ENCODE measurements at places on chromosomes 5 and 9.

DNA sequence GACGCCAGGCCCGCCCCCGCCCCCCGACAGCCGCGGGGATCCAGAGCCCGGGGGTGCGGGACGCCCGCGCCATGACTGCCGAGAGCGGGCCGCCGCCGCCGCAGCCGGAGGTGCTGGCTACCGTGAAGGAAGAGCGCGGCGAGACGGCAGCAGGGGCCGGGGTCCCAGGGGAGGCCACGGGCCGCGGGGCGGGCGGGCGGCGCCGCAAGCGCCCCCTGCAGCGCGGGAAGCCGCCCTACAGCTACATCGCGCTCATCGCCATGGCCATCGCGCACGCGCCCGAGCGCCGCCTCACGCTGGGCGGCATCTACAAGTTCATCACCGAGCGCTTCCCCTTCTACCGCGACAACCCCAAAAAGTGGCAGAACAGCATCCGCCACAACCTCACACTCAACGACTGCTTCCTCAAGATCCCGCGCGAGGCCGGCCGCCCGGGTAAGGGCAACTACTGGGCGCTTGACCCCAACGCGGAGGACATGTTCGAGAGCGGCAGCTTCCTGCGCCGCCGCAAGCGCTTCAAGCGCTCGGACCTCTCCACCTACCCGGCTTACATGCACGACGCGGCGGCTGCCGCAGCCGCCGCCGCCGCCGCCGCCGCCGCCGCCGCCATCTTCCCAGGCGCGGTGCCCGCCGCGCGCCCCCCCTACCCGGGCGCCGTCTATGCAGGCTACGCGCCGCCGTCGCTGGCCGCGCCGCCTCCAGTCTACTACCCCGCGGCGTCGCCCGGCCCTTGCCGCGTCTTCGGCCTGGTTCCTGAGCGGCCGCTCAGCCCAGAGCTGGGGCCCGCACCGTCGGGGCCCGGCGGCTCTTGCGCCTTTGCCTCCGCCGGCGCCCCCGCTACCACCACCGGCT, 1.0 kb downstream of the FOXE1 start:
- no peak for DNase-seq

DNA sequence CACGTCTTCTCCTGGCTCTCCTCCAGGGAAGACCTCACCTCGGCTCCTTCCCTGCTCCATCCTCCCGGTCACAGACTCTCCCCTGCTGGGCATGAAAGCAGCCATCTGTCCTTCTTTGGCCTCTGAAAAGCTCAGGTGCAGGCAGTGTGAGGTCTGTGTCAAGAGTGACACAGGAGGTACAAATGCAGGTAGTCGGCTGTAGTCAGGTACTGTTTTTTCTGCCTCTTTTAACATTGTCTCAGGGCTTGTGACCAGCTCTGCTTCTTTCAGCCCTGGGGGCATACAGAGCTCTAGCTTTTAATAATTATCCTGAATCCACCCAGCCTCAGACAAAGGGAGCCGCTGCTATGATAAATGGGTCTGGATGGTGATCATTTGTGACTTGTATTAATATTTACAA, 46.4 kb downstream of the C5orf15 start:
- DNase-seq = no peak

GRCh38 chr5:174793684-174794328, 69.4 kb downstream of the MSX2 start:
- DNase-seq = peak; percentile 74

DNA sequence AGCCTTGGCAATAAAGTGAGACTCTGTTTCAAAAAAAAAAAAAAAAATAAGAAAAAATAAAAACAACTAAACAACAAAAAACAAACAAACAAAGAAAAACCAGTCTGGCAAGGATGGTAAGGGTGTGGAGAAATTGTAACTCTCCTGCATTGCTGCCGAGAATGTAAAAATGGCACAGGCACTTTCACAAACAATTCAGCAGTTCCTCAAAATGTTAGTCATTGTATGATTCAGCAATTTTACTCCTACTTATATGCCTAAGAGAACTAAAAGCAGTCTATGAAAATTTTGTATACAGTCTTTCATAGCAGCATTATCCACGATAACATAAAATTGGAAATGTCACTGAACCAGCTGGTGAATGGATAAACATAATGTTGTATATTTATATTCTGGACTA, 280.4 kb downstream of the CDH9 start:
- no peak for DNase-seq

GRCh38 chr9:26891726-26892125, 876 bp downstream of the CAAP1 start:
- DNase-seq = no peak

- no peak for DNase-seq
These were observed 66.3 kb upstream of the LIFR start for GRCh38 chr5:38622723-38623129.

DNA sequence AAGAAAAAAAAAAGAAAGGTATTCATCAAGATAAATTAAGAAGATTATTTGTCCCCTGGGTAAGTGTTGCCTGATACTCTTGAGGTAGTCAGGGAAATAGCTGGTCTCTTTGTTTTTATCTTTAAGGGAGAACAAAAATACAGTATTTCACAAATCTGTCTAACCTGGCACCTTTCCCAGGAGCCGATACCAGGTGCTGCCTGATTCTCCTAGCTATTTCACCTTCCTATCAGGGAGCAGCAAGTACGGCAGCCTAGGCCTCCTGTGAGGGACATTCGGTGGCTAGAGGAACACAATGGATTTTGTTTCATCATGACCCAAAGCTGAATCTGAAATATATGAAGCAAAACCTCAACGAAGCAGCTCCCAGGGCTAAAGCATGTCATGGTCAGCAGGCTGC, 86.0 kb downstream of the TARS1 start:
- no peak for DNase-seq

- DNase-seq = no peak
These were observed 426.4 kb downstream of the DTWD2 start for GRCh38 chr5:118561971-118562370.

- DNase-seq = no peak
These were observed 837.7 kb upstream of the ZNF608 start for GRCh38 chr5:125584140-125584520.

GRCh38 chr9:124286292-124286931, 28.7 kb downstream of the NEK6 start:
- no peak for DNase-seq

DNA sequence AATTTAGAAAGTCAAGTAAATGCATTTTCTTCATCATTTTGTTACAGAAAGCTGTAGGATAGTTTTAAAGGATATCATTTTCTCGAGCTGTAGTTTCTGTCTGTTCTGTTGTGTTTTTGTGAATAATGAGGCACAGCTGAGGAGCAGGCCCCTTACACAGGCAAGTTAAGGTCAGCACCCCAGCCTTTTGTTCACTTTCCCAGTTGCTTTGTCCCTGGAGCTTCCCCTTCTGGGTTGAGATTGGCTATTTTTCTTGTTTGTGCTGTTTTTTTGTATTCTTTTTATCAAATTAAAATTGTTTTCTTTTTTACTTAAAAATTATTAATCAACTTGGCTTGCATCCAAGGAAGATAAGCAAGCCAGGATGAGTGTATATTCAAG, 213.8 kb upstream of the ACTBL2 start:
- no peak for DNase-seq

GRCh38 chr5:35066260-35066795, 18.6 kb upstream of the AGXT2 start:
- no peak for DNase-seq

DNA sequence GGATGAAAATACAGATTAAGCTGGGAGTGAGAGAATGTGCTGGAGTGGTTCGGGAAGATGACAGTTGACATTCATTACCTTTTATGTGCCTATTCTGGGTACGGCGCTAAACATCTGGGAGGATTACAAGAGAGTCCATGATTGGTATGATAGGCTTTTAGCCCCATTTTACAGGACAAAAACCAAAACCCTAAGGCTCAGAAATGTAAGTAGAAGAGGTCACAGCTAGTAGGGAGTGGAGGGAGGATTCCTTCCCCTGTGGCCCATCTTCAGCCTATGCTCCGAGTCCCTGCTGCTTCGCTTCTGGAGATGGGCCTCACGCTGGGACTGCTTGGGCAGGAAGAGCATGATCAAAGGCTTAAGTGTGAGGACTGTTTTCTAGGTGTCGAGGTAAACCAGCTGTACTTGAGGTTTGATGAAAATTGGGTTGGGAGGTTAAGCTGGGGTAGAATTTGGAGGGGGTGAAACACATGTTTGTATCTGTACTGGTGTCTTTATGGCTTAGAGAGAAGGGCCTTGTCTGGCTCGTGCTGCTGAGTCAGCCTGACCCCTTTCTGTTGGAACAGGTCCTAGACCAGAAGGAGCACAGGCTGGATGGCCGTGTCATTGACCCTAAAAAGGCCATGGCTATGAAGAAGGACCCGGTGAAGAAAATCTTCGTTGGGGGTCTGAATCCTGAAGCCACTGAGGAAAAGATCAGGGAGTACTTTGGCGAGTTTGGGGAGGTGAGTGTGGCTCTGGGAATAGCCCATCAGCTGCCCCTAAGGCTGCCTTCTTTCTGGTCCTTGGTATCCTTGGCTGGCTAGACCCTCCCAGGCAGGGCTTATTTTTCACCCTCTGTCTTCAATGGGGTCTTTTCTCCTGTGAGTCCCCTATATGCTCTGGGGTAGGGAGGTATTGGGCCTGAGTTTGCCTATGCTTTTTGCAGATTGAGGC, 2.1 kb downstream of the HNRNPAB start:
- no peak for DNase-seq

- DNase-seq = no peak
These were observed 12.3 kb upstream of the STING1 start for GRCh38 chr5:139494832-139495231.

DNA sequence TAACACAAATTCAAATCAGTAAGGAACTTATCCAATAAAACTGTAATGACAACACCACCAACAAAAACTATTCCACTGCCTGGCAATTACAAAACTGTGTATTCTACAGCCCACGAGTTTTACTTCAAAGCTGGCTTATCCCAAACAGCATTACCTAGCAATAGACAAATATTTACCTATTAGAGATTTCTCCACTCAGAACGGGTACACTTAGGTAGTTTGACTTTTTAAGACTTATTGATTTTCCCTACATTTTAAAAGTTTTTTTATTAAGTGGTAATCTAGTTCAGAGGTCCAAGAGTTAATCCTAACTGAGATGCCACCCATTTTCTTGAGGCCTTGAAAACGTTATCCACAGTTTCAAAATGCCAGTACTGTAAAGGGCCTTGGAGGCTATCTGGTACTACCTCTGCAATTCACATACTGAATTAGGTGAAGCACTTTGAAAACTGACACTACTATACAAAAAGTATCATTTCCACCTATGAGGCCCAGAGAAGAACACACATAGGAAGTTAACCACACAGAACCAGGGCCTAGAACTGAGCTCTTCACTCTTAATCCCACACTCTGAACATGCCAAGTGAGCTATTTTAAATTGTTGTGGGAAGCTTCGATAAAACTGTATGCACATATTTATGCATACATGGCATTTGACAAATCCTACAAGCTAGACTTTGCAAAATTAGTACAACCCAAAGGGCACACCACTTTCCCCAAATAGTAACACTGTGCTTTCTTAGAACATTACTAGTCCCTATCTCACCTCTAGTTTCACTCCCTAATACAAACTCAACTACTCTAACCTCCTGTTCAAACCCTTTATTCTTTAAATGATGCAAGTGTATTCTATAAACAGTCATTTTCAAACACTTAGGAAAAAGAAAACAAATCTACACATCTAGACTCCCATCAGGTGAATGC, 2.1 kb downstream of the NADK2 start:
- DNase-seq = no peak

DNA sequence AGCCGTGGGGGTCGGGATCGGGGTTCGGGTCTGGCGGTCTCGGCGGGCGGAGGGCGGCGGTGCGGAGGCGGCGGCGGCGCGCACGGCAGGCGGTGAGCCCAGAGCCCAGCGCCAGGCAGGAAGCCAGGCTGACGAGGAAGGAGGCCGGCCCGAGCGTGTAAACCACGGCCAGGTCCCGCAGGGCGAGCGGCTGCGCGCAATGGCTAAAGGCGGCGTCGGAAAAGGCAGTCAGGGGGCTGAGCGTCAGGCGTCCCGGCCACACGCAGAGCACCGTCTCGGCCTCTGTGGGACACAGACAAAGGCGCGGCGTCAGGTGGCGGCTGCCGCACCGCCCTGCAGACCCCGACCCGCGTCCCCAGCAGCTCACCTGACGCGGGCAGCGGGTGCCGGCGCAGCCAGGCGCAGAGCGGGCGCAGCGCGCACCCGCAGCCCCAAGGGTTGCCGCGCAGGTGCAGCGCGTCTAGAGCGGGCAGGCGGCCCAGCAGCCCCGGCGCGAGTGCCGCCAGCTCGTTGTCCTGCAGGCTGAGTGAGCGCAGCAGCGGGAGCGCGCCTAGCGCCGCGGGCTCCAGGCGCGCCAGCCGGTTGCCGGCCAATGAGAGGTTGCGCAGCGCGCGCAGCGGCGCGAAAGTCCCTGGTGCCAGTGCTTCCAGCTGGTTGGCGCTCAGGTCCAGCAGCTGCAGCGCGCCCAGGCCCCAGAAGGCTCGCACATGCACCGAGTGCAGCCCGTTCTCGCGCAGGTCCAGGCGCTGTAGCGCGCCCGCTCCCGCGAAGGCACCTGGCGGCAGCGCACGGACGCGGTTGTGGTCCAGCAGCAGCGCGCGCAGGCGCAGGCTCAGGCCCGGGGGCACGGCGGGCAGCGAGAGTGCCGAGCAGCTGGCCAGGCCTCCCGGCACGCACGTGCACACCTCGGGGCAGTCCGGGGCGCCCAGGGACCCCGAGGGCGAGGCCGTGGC, 671 bp downstream of the LRRC26 start:
- peak; percentile 53 for DNase-seq

GRCh38 chr9:27033815-27034403, 28.4 kb upstream of the LRRC19 start:
- peak; percentile 67 for DNase-seq

DNA sequence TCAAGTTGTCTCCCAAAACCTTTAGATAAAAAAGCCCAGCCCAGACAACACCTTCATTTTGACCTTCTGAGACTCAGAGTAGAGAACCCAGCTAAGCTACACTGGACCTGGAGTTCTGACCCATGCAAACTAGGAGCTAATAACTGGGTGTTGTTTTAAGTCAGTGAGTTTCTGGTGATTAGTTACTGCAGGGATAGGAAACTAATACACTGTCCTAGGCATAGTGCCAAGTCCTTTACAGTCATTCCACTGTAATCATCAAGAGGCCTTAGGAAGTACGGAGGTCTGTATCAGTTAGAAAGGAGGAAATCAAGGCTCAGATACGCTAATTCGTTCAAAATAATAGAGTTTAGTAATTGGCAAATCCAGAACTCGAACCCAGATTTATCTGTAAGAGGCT, 197.9 kb downstream of the KCTD16 start:
- no peak for DNase-seq

Data from mesothelial cell of epicardium (in vitro differentiated cells).